Forelimb muscle (tissue), 1 donor: ENCODE measurements at places on chromosomes 7 and 10.

DNA sequence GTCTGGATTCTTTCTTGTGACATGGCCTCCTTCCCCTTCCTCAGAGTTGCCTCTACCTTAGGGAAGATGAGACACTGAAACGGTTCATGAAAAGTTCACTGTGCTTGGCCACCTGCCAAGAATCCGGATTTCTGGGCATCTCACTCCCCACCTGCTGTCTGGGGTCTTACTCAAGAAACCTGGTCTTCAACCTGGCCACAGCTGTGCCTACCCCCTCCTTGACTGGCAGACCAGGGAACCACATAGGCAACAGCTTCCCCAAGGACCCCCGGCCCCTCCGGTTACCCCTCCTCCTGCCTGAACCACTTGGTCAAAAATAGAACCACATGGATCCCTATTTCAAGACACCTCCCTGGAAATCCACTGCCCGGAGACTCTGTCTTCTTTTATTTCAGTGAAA, 58.7 kb upstream of the NANOS1 start:
- no peak for DNase-seq

DNA sequence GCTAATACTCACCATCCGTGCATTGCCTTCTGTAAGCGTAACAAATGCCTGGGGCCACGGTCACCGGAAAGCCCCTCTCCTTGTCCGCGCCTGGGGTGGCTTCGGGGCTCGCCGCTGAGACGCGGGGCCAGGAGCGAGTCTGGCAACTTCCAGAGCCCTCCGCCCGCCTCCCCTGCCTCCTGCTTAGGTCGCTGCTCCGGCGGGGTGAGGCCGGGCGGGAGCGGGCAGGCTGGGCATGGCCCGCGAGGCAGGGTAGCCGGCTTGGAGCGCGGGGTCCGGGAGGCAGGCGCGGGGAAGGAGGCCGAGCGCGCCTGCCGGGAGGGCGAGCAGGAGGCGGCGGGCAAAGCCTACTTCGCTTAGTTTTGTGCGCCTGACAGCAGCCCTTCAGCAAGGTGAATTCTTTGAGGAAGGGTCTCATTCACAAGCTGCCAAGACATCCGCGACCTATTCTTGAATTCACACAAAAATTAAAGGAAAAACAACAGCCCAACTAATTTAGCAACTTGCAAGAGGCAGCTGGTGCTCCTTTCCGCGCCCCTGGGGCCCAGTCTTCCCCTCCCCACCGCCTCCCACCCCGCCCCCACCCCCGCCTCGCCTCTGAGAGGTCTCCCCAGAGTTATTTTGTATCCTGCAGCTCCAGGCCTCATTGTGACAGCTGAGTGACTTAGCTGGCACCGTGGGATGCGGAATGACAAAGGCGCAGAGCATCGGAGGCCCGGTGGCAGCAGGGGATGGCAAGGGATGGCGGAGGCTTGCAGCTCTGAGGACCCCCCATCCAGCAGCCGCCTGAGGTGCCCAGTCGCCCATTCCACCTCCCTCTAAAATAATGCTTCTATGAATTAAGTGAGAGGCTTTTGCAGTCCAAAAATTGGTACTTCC, 12.8 kb upstream of the KAT6B start:
- DNase-seq, result no peak

DNA sequence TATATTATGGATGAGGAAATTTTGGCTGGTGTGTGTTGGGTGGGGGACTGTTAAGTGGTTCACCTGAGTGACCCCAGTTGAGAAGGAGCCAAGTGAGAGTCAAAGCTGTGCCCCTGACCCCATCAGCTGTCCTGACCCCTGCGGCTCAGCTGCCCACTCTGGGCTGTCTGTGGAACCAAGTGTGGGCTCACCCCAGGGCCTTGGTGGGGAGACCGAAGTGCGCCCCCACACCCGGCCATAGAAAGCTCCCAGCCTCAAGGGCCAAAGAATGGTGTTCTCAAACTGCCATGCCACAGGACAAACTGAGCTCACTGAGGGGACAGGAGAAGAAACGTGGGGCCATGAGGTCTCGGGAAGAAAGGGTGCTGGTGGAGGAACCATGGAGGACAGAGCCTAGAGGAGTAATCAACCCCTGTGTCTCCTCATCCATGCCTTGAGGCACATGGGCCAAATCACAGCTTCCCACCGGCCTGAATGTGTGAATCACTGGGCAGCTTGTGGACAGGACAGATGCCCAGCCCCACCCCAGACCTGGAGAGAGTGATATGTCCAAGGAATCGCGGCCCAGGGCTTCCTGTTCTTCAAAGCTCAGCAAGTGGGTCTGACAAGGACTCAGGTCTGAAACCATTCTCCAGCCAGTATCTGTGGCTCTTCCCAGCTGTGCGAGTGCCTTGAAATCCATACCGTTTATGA, 86.2 kb upstream of the CACUL1 start:
- no peak for DNase-seq

DNA sequence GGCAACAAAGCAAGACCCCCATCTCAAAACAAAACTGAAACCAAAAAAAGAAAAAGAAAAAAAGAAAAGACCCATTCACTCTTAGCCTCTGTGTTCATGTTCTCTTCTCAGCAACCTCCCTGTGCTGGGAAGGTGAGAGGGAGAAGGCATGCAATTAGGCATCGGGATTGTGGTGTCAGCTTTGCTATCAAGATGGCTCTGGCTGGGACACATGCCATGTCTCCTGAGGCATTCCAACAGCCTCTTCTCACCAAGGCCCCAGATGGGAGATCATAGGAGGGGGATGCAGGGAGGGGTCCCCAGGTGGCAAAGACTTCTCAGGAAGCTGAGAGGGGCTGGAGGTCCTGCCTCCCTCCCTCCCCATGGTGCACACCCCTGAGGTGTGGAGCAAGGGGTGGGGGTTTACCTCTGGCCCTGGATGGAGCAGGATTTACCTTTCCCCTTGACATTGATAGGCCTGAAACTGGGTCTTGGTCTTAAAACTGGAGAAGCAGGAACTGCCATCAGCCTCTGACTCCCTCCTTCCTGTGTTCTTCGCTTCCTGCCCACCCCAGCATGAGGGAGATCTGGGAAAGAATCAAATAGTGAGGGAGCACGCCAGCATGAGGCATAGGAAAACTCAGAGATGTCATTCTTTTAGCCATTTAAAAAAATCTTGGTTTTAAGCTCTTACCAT, 96.2 kb upstream of the DUSP5 start:
- DNase-seq, result no peak

GRCh38 chr10:5666841-5667630, 641 bp upstream of the ASB13 start:
- DNase-seq, result no peak

DNA sequence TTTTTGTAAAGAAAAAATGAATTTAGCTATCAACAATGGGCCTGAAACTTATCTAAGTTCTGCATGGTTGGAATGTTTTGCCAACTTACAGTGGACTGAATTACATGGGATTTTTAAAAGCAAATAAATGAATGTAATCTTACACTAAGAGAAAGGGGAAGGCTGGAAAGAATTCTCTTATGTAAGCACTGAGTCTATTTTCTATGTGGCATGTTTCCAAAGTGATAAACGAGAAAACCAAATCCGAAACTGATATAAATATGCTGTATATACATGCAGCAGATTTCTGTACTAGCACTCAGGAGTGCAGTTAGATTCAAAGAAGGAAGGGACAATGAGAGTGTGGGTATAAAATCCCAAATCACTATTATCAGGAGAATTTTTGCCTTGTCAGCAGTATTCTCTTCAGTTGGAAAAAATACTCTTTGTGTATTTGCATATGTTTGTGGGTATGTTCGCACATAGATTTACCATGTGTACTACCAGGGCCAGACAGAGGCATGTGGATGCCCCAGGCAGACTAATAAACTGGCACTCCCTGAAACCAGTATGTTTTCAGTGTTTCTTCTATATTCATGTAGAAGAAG, 334.3 kb upstream of the SEMA3D start:
- DNase-seq, result no peak

GRCh38 chr7:103063895-103064294, 10.7 kb downstream of the FBXL13 start:
- DNase-seq, result no peak

DNA sequence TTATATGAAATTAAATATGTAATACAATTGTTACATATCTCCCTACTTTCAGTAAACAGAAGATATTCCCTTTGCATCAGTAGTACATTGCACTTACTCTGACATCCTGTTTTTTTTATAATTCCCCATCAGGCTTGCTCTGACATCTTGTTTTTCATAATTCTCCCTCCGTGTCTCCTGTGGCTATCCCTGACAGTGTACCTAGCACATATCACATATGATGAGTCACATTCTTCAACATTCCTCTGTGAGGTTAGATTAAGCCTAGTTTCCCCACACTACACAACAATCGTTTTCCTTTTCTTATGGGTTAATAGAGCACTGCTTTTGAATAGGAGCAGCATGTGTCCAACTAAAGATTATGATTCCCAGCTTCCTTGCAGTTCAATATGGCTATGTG, 250.6 kb upstream of the NPVF start:
- DNase-seq, result no peak

DNA sequence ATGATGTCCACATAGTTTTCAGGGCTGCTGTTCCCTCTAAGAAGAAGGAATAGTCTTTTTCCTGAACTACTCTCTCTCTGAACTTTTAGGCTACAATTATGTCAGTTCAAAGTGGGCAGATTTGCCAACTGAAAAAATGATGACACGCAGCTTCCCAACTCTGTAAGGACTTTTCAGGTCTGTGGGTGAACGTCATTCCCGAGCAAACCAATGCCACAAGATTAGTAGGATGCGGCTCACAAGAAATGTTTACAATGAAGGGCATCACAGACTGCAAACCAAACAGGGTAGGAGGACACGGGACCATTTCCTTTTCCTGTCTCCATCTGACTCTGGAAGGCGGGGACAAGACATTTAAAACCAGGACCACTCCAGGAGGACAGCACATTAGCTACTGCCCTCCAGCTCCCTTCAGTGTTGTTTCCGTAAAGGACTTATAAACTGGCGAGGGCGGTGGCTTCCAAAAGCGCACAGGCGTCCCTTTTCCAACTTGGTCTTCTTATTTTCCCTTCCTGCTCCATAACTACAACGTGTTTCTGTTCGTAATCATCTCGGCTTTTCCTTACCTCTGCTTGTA, 539 bp upstream of the MKLN1 start:
- no peak for DNase-seq

DNA sequence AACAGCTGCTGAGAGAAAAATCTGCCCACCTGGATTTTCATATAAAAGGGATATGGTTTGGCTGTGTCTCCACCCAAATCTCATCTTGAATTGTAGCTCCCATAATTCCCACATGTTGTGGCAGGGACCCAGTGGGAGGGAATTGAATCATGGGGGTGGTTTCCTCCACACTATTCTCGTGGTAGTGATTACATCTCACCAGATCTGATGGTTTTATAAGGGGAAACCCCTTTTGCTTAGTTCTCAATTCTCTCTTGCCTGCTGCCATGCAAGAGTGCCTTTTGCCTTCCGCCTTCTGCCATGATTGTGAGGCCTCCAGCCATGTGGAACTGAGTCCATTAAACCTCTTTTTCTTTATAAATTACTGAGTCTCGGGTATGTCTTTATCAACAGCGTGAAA, 20.8 kb upstream of the MKI67 start:
- DNase-seq, result no peak

DNA sequence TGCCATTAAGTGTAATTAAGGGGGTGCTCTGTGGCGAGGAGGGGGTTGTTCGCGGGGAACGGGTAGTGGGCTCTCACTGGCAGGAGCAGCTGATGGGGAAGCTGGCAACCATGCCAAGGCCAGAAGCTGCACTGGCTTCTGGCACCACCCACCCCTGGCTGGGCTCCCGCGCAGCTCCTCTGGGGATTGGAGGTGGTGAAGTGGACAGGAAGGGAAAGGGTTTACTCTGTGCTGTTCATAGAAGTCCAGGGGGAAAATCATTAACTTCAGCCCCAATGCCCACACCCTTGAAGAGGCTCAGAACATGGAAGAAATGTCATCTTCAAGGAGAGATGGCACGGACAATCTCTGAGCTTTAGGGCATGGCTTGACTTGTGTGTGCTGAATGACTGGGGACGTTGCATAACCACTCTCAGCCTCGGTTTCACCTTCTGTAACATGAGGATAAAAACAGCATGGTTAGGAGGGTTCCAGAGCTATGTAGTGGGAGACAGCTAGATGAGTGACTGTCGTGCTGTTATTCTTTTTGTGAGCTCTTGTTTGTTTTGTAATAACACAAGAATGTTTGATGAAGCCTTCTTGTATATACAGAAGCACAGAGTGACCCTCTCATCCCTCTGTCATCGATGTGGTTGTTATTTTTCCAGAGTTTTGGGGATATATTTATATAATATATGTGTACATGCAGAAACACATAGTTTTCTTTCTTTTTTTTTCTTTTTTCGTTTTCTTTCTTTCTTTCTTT, 29.9 kb downstream of the KAZALD1 start:
- no peak for DNase-seq

DNA sequence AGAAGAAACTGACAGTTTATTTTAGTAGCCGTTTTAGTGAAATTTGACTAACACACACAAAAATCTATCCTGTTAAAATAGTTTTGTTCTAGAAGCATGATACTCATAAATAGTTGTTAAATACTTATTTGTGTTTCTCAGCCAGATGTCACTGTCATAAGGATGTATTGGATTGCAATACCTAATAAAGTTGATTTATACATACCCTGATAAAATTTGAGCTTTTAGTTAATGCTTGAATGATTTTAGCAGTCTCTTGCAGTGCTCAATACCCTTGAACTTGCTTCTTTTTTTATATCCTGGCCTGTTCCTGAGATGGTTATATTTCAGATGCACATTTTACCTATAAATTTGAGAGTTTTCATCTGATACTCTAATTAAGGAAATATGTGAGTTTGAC, 10.1 kb downstream of the ING3 start:
- DNase-seq, result no peak

DNA sequence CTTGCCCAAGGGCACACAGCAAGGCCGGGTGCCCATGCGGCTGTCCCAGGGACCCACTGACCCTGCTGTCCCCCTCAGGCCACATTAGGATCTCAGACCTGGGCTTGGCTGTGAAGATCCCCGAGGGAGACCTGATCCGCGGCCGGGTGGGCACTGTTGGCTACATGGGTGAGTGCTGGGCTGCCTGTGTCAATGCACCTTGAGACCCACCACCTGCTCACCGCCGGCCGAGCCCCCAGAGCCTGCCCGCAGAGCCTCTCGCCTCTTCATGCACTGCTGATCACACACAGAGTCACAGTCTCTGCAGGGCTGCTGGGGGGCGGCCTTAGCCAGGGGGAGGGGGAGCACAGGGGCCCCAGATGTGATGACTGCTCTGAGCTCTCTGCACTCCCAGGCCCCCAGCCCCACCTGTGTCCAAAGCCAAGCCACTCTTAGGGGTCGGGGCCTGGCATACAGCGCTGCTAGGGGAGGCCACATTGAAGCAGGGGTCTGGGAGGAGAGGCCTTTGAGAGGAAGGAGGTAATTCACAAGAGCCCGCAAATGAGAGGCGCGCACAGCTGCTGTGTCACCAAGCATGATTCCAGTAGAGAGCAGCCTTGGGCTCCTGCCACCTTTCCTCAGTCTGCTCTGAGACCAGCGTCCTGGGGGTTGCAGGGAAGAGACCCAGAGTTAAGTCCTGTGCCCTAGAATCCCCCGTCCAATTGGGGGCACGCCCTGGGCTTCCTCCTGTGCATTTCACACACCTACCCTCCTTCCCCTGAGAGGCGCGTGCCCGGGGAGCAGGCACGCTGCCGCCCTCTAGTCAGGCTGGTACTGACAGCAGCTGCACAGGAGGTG, 100.4 kb downstream of the RGS10 start:
- no peak for DNase-seq
